NAMALWA (cell line): ENCODE measurements at places on chromosomes 6 and 20.

- no peak for DNase-seq
Observed at GRCh38 chr20:46683939-46684750, 5.1 kb downstream of the TP53RK start.

DNA sequence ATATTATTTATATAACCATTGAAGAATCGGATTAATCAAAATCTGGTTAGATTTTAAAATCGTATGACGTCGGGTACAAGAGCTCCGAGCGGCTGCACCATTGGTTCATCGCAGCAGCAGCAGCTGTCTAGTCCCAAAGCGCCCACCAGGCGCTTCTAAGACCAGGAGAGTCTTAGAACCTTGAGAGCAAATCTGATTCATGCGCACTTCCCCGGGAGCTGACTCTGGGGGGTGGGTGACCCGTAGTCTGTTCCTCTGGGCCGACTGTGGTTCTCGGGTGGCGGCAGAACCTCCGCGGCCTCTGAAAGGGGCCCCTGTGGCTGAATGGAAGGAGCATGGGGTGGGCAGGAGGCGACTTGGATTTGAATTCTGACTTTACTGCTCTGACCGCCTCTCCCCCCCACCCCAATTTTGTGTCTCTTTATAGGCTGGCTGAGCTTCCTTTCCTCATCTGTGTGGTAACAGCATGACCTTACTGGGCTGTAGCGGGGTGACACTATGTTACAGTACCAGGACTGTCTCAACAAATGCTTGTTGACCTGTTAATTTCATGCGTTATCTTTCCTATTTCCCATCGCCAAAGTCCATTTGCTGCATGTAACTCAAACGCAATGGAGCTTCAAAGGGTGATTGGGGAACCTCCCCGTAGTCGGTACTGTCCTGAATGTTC, 119.7 kb downstream of the RTN4IP1 start:
- DNase-seq: peak; percentile 91

DNA sequence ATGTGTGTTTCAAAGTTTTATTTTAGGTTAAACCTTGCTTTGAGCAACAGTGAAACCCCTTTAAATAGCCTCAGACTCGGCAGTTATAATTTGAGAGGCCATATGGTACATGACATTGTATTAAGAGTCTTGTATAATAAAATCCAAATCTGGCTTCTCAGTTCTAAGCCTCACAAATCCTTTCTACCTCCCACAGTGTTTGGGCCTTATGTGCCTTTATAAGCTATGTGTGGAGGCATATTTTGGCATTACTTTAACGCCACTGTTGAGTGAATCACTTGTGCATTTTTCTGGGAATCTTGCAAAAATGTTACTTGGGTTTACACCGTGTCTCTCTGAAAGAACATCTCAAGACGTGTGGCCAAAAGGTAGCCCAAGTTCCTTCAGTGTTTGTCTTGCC, 152.4 kb downstream of the COL9A1 start:
- DNase-seq: no peak

- DNase-seq: no peak
Observed at GRCh38 chr6:150516199-150516598, 83.5 kb upstream of the PLEKHG1 start.

- DNase-seq: no peak
Observed at GRCh38 chr20:36374995-36375394, 68.9 kb downstream of the DLGAP4 start.

GRCh38 chr20:49345524-49345923, 67.7 kb upstream of the ZNFX1 start:
- no peak for DNase-seq

DNA sequence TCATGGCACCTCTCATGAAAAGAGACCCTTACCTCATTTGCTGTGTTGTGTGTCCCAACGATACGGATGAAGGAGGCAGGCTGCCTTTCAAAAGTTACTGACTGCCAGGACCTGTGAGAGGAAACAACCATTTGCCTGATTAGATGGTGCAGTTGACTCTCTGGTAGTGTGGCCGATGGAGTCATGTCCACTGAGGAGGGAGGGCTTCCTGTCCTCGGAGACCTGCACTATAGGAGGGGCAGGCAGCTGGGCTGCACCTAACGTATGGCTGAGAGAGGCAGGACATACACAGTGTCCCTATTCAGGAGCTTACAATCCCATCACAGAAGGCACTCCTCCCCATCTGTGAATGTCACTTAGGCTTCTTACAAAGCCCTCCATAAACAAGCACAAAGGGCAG, 373.0 kb downstream of the ZFAND3 start:
- no peak for DNase-seq

- DNase-seq: peak; percentile 22
Observed at GRCh38 chr6:6881438-6882225, 226.1 kb upstream of the RREB1 start.

GRCh38 chr20:46423882-46424482, 17.6 kb upstream of the ELMO2 start:
- DNase-seq: no peak

- DNase-seq: no peak
Observed at GRCh38 chr20:22341508-22341907, 242.9 kb downstream of the FOXA2 start.

DNA sequence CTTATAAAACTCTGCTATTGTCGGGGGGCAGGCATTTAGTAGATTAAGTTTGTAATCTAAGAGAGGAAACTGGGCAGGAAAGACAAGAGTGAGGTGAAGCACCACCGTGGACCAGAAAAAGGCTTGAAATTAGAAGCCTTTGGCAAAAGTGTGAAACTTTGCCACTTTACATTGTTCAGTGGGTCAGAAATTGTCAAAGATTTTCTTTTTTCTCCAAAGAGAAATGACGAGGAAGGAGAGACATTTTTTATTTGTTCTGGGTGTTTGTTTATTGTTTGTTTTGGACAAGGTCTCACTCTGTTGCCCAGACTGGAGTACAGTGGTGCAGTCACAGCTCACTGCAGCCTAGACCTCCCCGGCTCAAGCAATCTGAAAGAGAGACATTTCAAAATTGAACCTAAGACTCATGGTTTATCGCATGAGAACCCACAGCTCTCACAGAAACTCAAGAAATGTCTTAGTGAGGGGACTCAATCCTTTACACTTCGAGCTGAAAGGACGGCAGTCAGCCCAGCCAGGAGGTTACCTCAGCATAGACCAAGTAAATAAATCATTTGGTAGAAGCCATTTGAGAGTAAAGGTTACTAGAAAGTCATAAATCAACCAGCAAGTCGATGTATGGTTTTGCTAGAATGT, 262.8 kb upstream of the TAB2 start:
- no peak for DNase-seq

- DNase-seq: no peak
Observed at GRCh38 chr20:58202044-58202443, 26.4 kb downstream of the ANKRD60 start.

DNA sequence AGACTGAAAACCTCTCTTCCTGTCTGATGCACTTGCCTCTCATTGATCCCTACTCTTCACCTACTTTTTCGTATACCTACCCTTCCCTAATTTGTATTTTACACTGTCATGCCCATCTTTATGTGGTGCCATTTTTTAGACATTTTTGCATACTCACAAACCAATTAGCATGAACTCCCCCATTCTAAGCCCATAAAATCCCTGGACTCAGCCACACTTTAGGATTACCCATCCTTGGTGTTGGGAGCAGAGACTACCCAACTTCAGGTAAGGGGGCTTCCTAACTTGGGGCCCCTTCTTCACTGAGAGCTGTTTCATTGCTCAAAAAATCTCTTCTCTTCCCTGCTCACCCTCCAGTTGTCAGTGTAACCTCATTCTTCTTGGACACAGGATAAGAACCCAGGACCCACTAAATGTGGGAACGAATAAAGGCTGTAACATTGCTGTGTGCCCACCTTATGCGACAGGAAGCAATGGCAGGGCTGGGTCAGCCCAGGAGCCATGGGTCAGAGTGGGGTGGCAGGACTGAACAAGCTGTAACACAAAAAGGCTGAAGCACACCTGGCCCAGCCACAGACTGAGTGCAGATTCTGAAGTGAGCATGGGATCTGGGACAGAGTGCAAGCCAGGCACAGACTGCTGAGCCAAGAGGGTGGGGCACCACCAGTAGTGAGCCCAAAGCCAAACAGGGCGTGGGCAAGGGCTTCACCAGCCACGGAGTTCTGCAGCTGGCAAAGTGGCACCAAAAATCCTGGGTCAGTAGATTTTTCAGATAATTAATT, 789.1 kb upstream of the HS3ST5 start:
- DNase-seq: no peak

GRCh38 chr6:139336488-139336887, 38.0 kb downstream of the CITED2 start:
- peak; percentile 51 for DNase-seq

- no peak for DNase-seq
Observed at GRCh38 chr20:10861619-10862018, 187.8 kb upstream of the JAG1 start.

- DNase-seq: peak; percentile 66
Observed at GRCh38 chr6:14276667-14277404, 159.3 kb downstream of the CD83 start.

DNA sequence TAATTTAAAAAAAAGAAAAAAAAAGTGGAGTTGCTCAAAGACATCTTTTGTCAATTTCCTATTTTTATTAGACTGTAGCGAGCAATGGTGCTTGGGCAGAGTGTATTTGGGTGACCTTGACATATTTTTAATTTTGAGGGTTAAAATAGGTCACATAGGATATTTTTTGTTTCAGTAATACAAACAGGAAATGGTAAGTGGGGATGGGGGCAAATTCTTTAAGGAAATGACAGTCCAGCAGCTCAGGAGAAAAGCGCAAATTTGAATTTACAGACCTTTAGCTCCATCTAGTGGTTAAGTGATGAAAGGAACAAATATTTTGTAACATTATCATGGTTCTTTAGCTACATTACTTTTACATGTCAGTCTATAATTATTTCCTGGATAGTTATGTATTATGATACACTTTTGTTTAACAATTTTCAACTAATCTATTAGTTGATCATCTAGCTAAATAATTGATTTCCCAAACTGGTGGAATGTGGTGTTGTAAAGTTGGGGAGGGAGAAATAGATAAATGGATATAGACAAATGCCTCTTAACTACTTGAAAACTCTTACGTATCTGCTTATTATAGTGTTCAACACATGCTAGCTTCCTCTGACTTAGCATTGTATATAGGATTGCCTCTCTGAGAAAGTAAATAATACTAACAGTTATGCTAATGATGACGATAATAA, 10.0 kb downstream of the CITED2 start:
- peak; percentile 86 for DNase-seq

DNA sequence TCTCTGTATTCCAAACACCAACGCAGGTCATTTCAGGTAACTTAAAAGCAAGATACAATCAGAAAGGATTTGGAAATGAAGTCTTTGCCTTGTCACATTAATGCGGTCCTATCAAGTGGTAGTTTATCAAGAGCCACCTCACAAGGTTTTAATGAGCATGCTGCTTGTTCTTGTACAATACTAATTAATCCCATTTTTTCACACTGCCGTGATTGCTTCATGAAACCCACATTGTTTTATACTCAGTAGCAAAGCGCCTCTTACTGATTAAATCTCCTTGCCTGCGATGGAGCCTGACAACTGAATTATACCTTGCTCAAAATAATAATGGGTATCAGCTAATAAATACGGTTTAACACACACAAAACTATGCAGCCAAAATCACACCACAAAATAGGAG, 234.1 kb upstream of the TSHZ2 start:
- no peak for DNase-seq

DNA sequence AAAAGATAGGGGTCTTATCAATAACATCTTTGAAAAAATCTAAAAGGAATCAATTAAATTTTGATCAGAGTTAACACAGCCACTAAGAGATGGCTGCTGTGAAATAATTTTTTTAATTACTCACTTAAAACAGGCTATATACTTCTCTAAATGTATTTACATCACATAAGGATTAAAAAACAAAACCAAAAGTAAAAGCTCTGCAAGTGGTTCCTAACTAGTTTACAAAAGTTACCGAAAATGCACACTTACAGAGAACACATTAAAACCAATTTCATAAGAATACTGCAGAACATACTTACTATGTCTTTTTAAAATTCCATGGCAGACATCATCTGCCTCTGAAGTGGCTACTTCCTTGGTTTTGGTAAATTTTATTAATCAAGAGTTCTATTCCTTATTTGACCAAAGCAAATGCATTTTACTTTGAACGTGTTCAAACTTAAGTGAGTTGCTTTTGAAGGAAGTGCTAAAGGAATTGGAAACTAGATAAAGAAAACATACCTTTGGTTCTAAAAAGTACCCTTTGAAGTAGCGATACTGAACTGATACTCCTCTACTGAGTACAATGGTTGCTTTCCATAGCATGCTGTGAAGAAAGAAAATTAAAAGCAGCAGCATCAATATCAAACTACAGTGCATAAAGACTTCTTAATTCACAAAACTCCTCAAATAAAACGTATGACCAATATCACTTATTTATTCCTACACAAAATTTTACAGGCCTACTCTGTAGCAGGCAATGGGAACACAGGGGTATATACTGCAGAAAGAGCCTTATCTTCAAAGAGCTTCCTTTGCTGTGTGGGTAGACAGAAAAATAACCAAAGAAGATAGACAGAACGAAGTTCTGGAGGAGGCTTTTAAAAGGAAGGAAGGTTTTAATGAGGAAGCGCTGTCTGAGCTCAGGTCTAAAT, 157.1 kb upstream of the SHLD1 start:
- DNase-seq: no peak

DNA sequence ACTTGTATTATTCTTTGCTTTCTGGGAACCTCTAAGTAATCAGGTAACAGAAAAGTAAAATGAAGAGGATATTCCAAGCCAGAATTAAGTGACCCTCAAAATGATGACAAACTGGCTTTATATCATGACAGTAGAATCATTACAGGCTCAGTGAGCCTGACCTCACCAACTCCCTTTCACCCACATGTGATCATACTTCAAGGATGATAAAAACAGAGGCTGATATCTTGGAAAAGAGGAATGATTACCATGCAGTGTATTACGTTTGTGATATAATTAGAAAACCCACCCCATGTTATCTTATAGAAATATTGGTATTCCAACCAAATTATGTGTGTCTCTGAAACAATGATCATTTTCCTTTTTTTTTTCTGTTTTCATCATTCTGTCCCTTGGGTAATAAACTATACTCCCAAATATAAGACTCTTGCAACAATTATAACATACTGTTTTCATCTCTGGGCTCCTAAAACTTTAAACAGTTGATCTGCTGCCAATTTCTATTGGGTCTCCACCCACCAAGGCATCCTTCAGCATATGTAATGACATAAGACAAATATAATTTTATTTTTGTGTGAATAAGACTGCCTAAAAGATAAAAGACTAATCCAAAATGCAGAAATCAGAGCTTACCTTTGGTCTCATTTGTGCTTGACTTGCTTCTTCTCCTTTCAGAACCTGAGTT, 115.7 kb downstream of the DST start:
- no peak for DNase-seq

- no peak for DNase-seq
Observed at GRCh38 chr6:143967706-143968376, 40.2 kb downstream of the PLAGL1 start.

GRCh38 chr6:103344554-103345163, 1515.1 kb downstream of the HACE1 start:
- no peak for DNase-seq

- DNase-seq: no peak
Observed at GRCh38 chr6:22457996-22458395, 111.4 kb upstream of the HDGFL1 start.

GRCh38 chr6:156781861-156782631, 4.9 kb downstream of the ARID1B start:
- DNase-seq: peak; percentile 47

- DNase-seq: no peak
Observed at GRCh38 chr6:15416932-15417509, 171.2 kb downstream of the JARID2 start.
